ENCODE measurements at places on chromosomes 6 and 20.
A peak's percentile ranks its signal among the peaks of the same experiment; 100 is the strongest.

- peak; percentile 46 for DNase-seq
Measured at GRCh38 chr20:25032478-25033264, 25.3 kb downstream of the ACSS1 start.

DNA sequence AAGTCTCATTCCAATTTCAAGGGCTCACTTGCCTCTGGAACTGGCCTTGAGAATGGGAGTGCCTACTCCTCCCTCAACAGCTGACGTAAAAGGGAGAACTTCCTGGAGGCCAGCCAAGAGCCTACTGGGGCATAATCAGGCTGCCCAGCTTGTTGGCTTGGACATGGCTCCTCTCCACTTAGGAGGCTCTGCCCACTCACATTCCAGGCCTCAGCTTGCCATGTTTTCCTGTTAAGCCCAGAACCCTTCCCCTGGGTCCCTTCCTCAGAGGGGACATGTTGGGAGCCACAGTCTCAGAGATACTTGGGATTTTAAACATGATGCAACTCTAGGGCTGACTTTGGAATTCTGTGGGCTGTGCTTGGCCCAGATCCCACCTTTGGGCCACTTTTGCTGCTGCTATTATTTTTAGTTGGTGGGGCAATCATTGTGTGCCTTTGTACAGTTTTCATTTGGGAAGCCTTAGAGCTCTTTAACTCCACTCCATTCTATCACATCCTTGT, 31.5 kb upstream of the ADTRP start:
- DNase-seq, result no peak

- DNase-seq, result no peak
Measured at GRCh38 chr6:121612927-121613326, 177.5 kb downstream of the GJA1 start.

DNA sequence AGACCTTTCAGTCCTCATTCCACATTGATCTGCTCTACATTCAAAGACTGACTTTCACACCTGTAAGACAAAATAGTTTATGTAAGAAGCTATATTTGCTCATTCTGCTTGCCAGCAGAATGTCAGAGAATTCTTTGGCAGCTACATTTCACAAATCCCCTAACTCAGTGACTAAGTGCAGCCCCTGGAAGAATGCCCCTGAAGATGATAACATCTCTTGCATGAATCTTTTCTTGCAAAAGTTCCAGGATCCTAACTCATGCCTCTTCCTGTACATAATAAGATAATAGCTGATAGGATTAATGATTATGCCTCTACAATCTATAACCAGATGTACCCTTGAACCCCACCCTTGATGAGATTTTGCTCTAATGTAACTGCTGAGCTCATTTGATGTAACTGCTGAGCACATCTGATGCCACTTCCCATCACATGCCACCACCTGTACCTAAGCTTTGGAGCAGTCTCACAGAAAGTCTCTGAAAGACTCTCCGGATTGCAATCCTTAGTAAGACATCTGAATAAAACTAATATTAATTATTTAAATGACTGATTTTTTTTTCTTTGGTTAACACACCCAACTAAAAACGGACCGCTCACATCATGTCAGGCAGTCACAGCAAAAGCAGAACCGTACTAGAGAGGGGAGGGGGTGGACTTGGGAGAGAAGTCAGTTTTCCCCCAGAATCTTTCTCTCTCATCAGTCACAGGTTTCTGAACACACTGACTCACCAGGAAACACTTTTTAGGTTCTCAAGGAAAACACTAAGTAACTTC, 684 bp upstream of the DNAH8 start:
- DNase-seq, result no peak

- DNase-seq, result no peak
Measured at GRCh38 chr20:43975096-43975768, 60.6 kb downstream of the TOX2 start.
